ENCODE measurements at places on chromosomes 1 and 21.
A peak's percentile ranks its signal among the peaks of the same experiment; 100 is the strongest.

GRCh38 chr1:244699741-244700140, 46.8 kb downstream of the DESI2 start:
- peaks cover 6% of the 10 kb centered on the region for H3K36me3 ChIP-seq
- H3K4me3 ChIP-seq = no peak overlapping the region
- no peak for DNase-seq
- H3K4me1 ChIP-seq = peaks cover 4% of the 10 kb centered on the region
- no peaks in the 10 kb centered on the region for H3K27me3 ChIP-seq
- peak overlapping the region; percentile 19 for H3K27ac ChIP-seq

DNA sequence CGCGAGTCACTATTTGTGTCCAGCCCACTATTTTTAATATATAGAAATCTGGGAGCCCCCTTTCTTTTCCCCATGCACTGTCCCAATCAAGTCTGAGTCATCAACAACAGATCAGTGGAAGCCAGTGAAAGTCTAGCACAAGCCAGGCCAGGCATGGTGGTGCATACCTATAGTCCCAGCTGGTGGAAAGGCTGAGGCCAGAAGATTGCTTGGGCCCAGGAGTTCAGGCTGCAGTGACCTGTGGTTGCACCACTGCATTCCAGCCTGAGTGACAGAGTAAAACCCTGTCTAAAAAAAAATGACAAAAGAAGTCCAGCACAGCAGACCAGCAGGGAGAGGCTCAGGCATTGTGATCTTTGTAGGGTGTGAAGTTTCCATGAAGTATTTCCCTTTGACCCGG, 9.0 kb upstream of the RPL5 start:
- no peaks in the 10 kb centered on the region for H3K4me1 ChIP-seq
- H3K36me3 ChIP-seq = peaks cover 3% of the 10 kb centered on the region
- peaks cover 12% of the 10 kb centered on the region for H3K27me3 ChIP-seq
- DNase-seq = no peak

GRCh38 chr1:45272913-45273371, 53.8 kb upstream of the HPDL start:
- H3K4me3 ChIP-seq = no peak overlapping the region
- H3K4me1 ChIP-seq = peaks cover 3% of the 10 kb centered on the region
- peaks cover 2% of the 10 kb centered on the region for H3K36me3 ChIP-seq
- no peaks in the 10 kb centered on the region for H3K27me3 ChIP-seq

GRCh38 chr1:100583827-100584226, 45.9 kb downstream of the GPR88 start:
- DNase-seq = no peak
- peaks cover 3% of the 10 kb centered on the region for H3K36me3 ChIP-seq
- no peak overlapping the region for H3K27ac ChIP-seq
- H3K4me3 ChIP-seq = no peak overlapping the region

DNA sequence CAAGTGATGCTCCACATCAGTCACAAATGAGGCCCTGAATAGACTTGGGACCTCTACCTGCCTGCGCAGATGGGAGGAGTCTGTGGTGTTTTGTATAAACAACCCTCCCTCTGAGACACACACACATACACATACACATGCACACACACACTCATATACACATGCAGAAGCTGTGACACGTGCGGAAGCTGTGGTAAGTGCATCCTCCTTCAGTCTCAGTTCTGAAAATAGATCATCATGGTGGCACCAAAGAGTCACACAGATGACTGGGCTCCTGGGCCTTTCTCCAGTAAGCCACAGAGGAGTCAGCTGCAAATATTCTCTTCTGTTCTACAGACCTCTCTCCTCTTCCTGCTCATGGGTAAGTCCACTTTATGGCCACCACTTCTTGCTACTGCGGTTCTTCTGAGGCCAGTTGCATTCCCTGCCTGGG, at the start of gene LY9:
Gene LY9 (plus strand): TSS at position 224 of the 433 bp plus-strand sequence. CDS start 14 bp downstream, at position 238.
- H3K27me3 ChIP-seq = no peaks in the 10 kb centered on the region
- H3K4me3 ChIP-seq = peak within 1 kb of the TSS; percentile 95
- H3K4me1 ChIP-seq = peaks cover 53% of the 10 kb centered on the region
- peak; percentile 58 for DNase-seq
- peaks cover 7% of the 10 kb centered on the region for H3K36me3 ChIP-seq
